ENCODE measurements at places on chromosomes 6 and 20. TPM values are rescaled to one million over a fixed set of nuclear protein-coding genes. Genes with fewer than 3 reads are reported as not detected.

Gene GSTA2
- not detected for total RNA-seq

Gene VWA7
- 1.3 TPM for total RNA-seq

Gene ABHD16B
- not detected for total RNA-seq

DNA sequence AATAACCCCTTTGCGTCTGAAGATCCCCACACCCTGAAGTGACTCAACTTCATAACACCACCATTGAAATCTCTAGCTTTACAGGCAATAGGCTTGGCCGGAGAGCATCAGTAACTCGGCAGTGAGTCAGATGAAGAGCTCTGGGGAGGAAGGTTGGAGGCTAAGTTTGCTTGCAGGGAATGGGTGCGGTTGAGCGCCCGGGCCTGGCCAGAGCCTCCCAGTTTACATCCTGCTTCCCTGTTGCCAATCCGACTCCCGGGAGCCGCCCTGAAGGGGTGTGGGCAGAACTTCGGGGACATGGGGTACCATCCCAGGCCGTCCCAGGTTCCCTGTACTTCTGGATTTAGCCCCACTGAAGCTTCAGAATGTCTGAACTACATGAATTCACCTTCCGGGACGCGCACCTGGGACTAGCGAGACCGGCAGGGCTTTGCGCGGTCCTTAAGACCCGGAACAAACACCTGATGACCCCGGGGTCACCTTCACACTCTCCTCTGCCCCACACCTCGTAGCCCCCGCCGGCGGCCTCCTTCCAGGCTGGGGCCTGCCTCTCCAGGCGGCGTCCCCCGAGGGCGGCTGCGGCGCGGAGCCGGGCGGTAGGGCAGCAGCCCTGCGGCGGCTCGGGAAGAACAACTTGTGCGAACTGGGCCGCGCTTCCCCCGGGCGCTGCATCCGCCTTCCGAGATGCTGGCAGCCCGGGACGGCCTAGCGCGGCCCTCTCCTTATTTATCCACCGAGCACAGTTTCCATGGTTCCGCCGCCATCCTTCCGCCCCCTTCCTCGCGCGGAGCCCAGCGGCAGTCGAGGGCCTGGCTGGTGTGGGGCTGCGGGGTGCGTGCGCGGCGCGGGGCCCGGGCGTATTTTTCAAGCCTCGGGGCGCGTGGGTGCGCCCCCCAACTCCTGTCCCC, 56.6 kb upstream of the RREB1 start:
- H3K4me1 ChIP-seq, result peaks cover 3% of the 10 kb centered on the region
- no peaks in the 10 kb centered on the region for H3K36me3 ChIP-seq
- peak overlapping the region; percentile 48 for H3K4me3 ChIP-seq
- DNase-seq, result peak; percentile 70
- H3K27ac ChIP-seq, result no peak overlapping the region

DNA sequence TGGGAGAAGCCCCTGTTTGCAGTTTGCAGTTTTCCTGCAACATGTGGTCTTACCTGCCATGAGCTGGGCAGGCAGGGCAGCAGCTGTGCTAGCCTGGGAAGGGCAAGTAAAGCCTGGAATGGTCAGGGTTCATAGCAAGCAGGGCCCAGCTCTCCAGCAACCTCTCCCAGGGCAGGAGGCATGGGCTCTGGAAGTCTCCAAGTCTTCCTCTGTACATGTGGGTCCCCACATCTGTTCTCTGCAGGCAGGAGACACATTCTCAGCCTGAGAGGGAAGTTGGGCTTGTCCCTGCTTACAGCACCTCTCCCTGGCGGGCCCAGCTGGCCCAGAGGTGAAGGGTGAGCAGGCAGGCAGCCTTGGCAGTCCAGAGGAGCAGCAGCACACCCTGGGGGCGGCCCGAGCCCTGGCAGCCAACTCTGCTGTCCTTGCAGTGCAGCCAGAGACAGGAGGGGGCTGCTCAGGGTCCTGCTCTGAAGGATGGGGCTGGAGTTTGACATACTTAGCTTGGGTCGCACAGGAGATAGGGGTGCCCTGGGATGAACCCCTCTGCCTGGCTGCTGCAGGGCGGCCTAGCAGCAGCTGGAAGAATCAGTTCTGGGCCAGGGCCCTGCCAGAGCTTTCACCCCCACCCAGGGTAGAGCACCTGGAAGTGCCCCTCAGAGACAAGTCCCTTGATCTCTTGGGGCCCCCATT, 176.0 kb downstream of the MRPL14 start:
- DNase-seq, result no peak
- H3K4me1 ChIP-seq, result no peaks in the 10 kb centered on the region
- H3K4me3 ChIP-seq, result no peak overlapping the region
- H3K36me3 ChIP-seq, result no peaks in the 10 kb centered on the region
- no peak overlapping the region for H3K27ac ChIP-seq
- no peaks in the 10 kb centered on the region for H3K27me3 ChIP-seq

- H3K4me1 ChIP-seq, result no peaks in the 10 kb centered on the region
- no peaks in the 10 kb centered on the region for H3K36me3 ChIP-seq
- H3K4me3 ChIP-seq, result no peak overlapping the region
- no peak for DNase-seq
- H3K27me3 ChIP-seq, result no peaks in the 10 kb centered on the region
- H3K27ac ChIP-seq, result no peak overlapping the region
Observed at GRCh38 chr20:33475381-33476152, 14.3 kb upstream of the CBFA2T2 start.

DNA sequence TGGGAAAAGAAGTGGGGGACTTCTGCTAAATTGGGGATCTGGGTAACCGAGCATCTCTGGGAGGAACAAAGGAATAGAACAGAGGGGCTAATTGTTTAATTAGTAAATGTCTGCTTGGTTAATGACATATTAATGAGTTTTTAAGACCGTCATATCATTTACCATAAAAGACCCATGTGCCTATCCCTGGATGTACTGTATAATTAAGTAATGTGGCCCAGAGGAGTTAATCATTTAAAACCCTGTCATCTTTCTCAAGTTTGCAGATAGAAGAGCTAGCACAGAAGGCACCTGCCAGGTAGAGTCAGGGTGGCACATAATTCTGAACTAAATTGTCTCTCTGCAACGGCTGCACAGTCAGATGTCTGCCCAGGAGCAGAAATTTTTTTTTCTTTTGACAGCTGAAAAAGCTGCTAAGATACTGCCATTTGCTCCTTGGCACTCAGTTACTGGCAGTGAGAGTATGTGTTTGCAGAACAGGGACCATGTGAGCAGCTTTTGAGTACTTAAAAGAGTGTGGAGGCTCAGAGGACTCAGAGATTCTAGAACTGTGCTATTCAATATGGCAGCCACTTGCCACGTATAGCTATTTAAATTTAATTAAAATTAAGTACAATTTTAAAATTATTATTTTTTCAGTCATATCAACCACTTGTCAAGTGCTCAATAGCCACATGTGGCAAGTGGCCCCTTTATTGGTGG, 202.7 kb upstream of the SLC35B3 start:
- no peaks in the 10 kb centered on the region for H3K27me3 ChIP-seq
- no peak for DNase-seq
- no peak overlapping the region for H3K4me3 ChIP-seq
- H3K36me3 ChIP-seq, result no peaks in the 10 kb centered on the region
- H3K27ac ChIP-seq, result no peak overlapping the region

- DNase-seq, result no peak
- no peak overlapping the region for H3K27ac ChIP-seq
- H3K4me1 ChIP-seq, result no peaks in the 10 kb centered on the region
- no peaks in the 10 kb centered on the region for H3K27me3 ChIP-seq
Observed at GRCh38 chr6:169589293-169589692, 112.5 kb downstream of the WDR27 start.

GRCh38 chr6:146550911-146551310, 7.3 kb downstream of the RAB32 start:
- no peaks in the 10 kb centered on the region for H3K27me3 ChIP-seq
- no peak for DNase-seq
- peaks cover 2% of the 10 kb centered on the region for H3K36me3 ChIP-seq
- no peak overlapping the region for H3K27ac ChIP-seq

DNA sequence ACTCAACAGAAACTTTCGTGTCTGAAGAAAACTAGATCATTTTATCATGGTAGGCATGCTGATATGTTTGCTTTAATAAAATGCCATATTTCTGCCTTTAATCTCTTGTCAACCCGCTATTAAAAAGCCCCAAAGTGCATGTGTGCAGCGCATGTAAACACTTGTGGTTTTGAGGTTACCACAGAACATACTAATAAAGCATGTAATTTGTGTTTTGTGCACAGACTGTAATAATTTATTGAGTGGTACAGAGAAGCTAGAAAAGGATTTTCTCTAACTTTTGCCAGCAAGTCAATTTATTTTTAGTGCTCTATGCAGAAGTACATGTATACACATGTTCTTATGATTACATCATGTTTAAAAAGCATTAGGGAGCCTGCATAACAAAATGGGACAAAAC, 349.9 kb upstream of the SLC35B3 start:
- no peak overlapping the region for H3K27ac ChIP-seq
- DNase-seq, result no peak
- H3K27me3 ChIP-seq, result no peaks in the 10 kb centered on the region
- H3K36me3 ChIP-seq, result no peaks in the 10 kb centered on the region
- no peaks in the 10 kb centered on the region for H3K4me1 ChIP-seq

DNA sequence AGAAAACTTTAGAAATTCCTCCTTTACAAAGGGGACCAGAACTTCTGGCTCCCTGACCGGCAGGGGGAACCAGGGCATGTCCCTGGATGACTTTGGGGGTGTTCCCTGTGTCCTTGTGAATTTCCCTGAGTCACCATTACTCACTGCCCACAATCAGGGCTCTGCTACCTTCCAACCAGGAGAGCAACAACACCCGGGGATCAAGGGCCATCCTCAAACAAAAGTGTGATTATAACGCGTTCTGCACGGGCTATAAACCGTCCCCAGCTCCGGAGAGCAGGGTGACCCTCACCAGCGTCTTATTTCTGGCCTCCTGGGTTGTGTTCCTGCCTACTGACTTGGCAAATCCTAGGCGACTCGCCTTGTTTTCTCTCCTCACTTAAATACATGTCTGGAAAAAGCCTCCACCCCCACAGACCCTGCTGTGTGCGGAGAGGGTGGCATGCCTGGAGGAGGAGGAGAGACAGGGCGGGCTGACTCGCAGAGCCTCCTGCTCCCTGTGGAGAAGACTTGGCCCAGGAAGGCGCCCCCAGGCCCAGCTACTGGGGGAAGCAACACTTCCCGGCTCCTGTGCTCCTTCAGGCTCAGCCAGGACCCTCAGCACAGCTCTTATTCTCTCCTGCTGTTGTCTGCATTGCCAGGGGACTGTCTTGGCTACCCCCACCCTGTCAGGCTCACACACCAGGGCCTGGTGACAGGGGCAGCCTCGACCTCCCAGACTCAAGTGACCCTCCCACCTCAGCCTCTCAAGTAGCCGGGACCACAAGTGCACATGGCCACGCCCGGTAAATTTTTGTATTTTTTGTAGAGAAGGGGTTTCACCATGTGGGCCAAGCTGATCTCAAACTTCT, 54.1 kb downstream of the FGD2 start:
- H3K4me1 ChIP-seq, result no peaks in the 10 kb centered on the region
- H3K4me3 ChIP-seq, result no peak overlapping the region
- peak; percentile 84 for DNase-seq
- H3K27ac ChIP-seq, result no peak overlapping the region
- no peaks in the 10 kb centered on the region for H3K36me3 ChIP-seq

DNA sequence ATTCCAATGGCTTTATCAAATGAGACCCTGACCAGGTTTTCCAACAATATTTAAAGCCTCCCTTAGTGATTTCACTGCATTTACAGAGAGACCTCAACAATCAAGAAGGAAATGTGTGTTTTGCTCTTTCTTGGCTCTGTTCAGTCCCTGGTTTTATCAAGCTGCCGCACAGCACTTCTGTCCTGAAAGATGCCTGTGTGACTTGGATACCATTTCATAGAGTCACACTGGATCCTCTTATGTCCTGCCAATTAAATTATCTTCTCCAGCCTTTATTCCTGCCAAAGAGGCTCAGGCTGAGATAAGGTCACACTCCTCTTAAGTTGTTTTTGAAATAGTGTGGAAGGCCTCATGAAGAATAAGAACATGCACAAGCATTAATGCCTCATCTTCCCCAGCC, 197.0 kb upstream of the RNF217 start:
- no peak overlapping the region for H3K4me3 ChIP-seq
- no peaks in the 10 kb centered on the region for H3K27me3 ChIP-seq
- H3K27ac ChIP-seq, result no peak overlapping the region
- H3K36me3 ChIP-seq, result no peaks in the 10 kb centered on the region

DNA sequence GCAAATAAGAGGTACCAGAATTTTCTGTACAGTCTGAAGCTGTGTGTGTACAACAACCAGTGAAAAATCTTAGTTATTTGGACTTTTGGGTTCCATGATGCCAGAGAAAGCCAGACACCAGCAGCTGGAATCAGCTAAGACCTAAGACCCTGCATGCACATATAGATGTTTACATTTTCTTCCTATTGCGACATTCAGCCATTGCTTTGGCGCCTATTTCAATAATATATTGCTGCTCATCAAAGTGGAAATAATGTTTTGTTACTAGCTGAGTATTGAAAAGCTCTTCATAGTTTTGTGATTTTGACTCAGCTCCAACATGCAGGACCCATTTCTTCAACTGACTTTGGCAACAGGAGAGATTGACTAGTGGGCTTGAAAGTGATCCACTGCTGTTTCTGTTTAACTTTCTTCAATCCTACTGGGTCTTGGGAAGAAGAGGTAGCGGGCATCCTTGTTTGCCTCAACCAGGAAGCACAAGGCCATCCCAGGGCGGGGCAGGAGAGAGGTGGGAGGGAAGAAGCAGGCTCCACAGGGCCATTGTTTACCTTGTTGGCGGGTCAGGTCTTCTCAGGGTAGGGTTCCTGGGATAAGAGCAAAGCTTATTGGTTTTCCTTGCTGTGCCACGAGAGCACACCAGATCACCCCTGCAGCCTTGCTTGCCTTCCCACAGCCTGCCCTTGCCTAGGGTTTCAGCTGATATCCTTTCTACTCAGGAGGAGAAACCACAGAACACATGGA, 101.3 kb upstream of the ESR1 start:
- no peaks in the 10 kb centered on the region for H3K27me3 ChIP-seq
- no peak for DNase-seq
- no peak overlapping the region for H3K4me3 ChIP-seq
- H3K36me3 ChIP-seq, result no peaks in the 10 kb centered on the region

DNA sequence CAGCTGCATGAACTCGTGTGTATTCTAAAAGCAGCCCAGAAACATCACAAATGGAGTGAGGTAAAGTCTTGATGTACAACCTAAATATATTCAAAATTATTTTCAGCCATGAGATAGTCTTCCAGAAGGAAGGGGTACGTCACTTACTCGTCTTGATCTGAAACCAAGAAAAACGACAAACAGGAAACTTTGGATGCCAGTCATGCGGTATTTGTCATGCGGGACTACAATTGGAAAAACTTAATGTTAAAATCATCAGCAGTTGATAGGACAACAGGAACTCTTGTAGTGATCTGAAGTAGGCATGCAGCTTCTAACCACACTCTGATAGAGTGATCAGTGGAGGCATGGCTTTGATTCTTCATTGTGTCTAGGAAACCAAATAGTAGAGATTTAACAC, 29.7 kb downstream of the FAM217A start:
- H3K27ac ChIP-seq, result no peak overlapping the region
- no peaks in the 10 kb centered on the region for H3K4me1 ChIP-seq
- DNase-seq, result no peak
- peaks cover 3% of the 10 kb centered on the region for H3K36me3 ChIP-seq

Measured in aorta (tissue), 5 donors.